Posterior cingulate gyrus (tissue), 11 donors: ENCODE measurements at places on chromosomes 4 and X.

- DNase-seq: no peak
Measured at GRCh38 chrX:92230628-92231027, 451.5 kb downstream of the PCDH11X start.

DNA sequence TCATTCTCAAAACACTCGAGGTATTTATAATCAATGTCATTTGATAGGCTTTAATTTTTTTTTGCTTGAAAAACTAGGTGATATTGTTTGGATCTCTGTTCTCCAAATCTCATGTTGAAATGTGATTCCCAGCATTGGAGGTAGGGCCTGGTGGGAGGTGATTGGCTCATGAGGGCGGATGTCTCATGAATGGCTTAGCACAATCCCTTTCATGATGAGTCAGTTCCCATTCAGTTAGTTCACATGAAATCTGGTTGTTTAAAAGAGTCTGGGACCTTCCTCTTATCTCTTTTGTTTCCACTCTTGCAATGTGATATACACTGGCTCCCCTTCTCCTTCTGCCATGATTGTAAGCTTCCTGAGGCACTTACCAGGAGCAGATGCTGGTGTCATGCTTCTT, 638.7 kb downstream of the DMD start:
- DNase-seq: no peak

- DNase-seq: no peak
Measured at GRCh38 chr4:71123951-71124350, 130.5 kb downstream of the DCK start.

DNA sequence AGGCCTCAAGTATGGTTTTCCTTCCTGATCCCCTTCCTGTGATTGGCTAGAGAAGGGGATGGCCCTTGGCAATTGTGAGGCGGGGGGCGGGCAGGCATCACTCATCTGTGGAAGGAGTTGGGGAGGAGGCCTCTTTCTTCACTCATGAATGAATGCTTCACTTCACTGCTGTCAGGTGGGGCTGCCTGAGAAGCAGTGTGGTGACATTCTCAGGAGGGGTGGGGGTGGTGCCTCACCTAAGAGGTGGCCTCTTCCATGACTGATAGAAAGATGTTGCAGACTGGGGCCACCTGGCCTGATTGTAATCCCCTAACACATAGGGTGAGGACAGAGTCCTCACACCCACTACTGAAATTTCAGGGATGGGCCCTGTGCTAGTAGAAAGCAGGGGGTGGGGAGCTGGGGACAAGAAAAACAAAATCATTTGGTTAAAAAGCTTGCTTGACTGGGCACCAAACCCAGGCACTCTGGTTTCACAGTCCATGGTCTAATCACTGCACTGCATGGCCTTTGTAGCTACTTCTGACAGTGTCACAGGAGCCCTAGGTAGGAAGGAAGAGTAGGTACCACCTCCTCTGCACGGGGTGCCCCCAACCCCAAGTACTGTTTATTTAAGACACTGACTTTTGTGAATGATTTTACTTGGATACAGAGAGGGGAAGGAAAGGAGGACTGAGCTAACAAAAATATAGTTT, 5.6 kb upstream of the HOPX start:
- no peak for DNase-seq

- DNase-seq: no peak
Measured at GRCh38 chr4:138013625-138014024, 228.5 kb downstream of the SLC7A11 start.

DNA sequence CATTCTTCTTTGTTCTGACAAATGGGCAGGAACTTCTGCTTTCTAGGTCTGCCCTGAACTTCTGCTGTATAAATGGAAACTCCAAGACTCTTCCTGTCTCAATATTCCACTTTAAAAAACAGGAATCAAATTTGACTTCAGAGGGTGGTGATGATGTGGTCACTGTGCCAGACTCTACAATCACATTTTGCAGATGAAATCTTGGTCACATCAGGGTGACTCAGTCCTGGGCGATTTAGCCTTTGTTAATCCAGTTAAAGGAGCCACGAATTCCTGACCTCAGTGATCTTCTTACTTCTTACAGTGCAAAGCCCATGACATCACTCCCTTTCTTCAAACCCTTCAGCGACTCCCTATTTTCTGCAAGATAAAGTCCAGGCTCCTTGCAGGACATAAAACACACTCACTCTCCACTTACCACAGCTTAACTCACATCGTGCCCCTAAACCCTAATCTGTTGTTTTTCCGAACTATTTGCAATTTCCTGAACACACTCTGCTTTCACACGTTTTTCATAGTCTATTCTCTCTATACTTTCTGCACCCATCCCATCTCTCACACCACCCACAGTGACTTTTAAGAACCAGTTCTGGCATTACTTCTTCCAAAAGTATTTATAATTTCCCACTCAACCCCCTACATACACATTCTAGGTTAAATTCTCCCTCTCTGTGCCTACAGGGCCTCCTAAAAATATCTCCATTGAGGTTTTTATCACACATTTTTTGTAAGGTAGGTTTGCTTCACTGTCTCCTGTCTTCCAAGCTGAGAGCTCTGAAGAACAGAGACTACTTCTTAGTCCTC, 11.1 kb downstream of the GASK1B start:
- no peak for DNase-seq
